ENCODE measurements at places on chromosomes 4 and X. TPM values are rescaled to one million over a fixed set of nuclear protein-coding genes. Genes with fewer than 3 reads are reported as not detected.

The DCTD gene
- 62.9 TPM for total RNA-seq

The ALB gene
- 1.3 TPM for total RNA-seq

The GUCY1A1 gene
- 84.7 TPM for total RNA-seq

GRCh38 chr4:142815834-142816233, 30.3 kb downstream of the INPP4B start:
- DNase-seq: no peak

GRCh38 chrX:119552508-119552907, 12.7 kb downstream of the STEEP1 start:
- no peak for DNase-seq

The H2BW2 gene
- not detected for total RNA-seq

The SULT1B1 gene
- total RNA-seq: 3.6 TPM

GRCh38 chrX:153624196-153625091, 22.6 kb upstream of the DUSP9 start:
- DNase-seq: no peak

DNA sequence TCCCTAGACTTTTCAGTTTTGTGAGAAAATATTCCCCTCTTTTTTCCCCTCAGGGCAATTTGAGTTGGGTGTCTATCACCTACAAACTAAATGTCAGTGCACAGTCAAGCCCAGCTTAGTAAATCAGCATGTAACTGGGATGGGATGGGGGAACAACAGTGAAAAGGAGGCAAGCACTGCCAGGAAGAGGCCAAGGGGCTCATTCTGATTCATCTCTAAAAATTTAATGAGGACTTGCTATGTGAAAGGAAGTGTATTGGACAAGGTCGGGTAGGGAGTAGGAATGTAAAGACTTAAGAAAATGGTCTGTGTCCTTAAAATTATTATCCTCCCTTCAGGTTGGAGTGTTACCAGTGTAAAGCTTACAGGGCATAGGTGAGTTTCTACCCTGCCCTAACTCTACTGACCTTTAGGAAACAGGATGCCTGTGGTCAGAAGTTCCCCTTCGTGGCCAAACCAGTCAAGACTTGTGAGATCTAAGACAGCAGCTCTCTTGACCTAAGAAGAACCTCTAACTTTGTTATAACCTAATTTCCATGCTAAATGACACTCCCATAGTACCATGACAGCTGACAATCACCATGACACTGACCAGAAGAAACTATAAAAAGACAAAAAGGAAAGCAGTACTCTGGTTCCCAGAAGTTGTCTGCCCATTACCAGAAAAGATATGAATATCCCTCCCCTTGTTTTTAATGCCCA, 194.4 kb upstream of the LDB2 start:
- DNase-seq: no peak

DNA sequence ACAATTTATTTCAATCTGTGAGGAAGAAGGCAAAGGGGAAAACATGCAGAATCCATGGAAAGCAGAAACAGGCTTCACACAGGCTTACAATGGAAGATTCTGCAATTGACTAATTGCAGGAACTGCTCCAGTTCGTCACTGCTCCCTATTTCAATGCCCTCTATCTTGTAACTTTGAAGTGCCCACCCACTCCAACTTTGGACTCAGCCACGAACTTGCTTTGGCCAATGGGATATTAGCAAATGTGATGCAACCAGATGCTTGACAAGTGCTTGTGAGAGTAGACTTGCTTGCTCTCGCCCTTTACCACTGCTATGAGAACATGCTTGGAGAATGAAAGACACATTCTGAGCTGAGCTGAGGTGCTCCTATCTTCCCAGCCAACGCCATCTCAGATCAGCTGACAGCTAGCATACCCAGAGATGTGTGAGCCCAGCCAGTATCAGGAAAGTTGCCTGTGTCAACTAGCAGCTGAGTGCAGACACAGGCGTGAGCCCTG, 105.7 kb upstream of the PTCHD1 start:
- DNase-seq: no peak

GRCh38 chr4:168162604-168163003, 70.3 kb downstream of the ANXA10 start:
- no peak for DNase-seq

DNA sequence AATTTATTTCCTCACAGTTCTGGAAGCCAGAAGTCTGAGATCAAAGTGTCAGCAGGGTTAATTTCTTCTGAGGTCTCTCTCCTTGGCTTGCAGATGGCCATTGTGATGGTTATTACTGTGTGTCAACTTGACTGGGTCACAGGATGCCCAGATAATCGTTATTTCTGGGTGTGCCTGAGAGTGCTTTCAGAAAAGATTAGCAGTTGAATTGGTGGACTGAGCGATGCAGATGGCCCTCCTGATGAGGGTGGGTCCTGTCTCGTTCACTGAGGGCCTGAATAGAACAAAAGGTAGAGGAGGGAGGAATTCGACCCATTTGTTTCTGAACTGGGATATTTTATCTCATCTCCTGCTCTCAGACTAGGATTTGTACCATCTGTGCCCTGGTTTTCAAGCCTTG, 15.7 kb downstream of the SMIM43 start:
- DNase-seq: no peak

The CD38 gene
- 3.1 TPM for total RNA-seq

- no peak for DNase-seq
Measured at GRCh38 chr4:174262624-174263444, 20.6 kb downstream of the FBXO8 start.

- peak; percentile 72 for DNase-seq
Measured at GRCh38 chrX:115949900-115950822, 220.4 kb upstream of the AGTR2 start.

The ASMT gene
- 0.30 TPM for total RNA-seq
